ENCODE measurements at places on chromosomes 2 and 18.

- peak; percentile 91 for DNase-seq
Measured at GRCh38 chr2:235050980-235051351, 99.1 kb downstream of the SH3BP4 start.

DNA sequence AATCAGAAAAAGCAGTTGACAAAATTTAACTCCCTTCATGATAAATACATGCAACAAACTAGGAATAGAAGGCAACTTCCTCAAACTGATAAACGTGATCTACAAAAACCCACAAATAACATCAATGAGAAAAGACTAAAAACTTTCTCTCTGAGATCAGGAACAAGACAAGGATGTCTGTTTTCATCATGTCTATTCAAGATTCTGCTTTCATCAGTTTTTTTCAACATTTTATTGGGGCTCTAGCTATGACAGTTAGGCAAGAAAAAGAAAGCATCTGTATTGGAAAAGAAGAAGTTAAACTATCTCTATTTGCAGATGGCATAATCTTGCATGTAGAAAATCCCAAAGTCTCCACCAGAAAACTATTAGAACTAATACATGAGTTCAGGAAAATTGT lies 12.3 kb upstream of the CHST10 start:
- no peak for DNase-seq

- DNase-seq: no peak
Measured at GRCh38 chr2:168814939-168815907, 12.8 kb downstream of the NOSTRIN start.

- no peak for DNase-seq
Measured at GRCh38 chr2:204264085-204264553, 281.2 kb upstream of the PARD3B start.

GRCh38 chr2:95063086-95063958 lies 37.8 kb downstream of the MAL start:
- no peak for DNase-seq

- DNase-seq: no peak
Measured at GRCh38 chr2:159807183-159808031, 9.4 kb upstream of the CD302 start.

DNA sequence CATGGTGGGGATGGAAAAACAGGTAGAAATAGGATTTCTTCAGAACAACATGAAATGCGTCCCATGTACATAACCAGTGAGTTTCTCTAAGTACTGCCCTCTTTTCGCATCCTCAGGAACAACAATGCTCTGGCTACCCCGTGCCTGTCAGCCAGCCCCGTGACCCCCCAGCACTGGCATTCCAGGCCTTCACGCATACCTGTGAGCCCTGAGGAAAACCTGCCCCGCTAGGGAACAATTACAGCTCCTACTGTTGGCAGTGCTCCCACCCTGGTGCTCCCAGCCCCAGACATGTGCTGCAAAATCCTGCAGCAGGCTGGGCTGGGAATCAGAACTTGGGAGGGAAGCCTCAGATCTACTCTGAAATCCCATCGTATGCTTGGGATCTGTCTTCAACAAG lies 9.1 kb downstream of the SMAD7 start:
- no peak for DNase-seq

DNA sequence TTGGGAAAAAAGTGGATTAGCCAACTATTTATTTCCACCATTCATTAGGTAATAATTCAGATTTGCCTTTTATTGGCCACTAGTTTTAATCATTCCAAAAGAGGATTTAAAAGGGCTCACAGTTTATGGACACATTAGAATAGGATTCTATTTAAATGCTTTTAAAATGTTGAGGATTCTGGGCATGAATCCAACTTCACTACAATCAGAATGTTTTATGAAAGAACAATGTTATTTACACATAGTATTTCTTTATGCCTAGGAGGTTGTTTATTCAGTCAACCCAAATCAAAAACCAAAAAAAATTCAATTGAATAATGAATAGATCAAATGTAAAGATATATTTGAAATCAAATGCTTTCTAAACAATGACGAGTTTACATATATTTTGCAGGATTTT lies 232.2 kb downstream of the GULP1 start:
- no peak for DNase-seq

DNA sequence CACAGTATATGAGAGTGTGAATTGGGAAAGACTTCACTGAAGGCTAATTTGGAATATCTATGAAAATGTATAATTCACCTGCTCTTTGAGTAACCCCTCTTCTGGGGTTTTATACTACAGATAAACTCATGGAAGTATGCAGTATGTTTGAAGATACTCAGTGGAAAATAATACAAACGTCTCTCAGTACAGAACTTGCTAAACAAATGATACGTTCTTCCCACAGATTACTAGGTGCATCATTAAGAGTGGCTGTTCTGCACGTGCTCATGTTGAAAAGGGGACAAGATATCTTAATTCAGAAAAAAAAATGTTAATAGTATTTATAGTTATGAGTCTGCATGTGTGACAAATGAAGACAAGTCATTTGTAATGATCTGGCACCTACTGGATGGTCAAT lies 70.2 kb upstream of the EPAS1 start:
- no peak for DNase-seq

DNA sequence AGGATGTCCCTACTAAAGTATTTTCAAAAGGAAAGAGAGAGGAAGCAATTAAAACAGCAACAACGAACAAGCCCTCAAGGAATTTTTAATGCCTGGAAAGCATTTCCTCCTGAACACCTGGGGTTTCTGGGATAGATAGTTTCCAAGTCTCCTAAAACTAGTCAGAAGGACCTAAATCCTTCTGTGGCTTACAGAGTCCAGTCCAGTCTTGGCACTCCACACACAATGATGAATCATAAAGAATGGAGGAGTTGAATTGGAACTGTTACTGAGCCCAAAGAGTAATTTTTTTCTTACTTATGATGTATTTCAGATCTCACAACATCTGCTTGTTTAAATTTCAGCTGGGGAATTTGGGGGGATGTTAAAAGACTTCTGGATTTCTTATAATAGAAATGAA lies 144.6 kb upstream of the SETBP1 start:
- DNase-seq: no peak

- DNase-seq: no peak
Measured at GRCh38 chr2:205020673-205021072, 475.4 kb downstream of the PARD3B start.

- no peak for DNase-seq
Measured at GRCh38 chr2:111919365-111919764, 21.0 kb downstream of the MERTK start.

GRCh38 chr2:165874445-165875039 lies 79.0 kb downstream of the TTC21B start:
- peak; percentile 49 for DNase-seq

Measured in putamen (tissue), 1 donor.